ENCODE measurements at places on chromosomes 6 and 20.

- no peak for DNase-seq
Measured at GRCh38 chr6:41935685-41936072, 5.9 kb downstream of the CCND3 start.

DNA sequence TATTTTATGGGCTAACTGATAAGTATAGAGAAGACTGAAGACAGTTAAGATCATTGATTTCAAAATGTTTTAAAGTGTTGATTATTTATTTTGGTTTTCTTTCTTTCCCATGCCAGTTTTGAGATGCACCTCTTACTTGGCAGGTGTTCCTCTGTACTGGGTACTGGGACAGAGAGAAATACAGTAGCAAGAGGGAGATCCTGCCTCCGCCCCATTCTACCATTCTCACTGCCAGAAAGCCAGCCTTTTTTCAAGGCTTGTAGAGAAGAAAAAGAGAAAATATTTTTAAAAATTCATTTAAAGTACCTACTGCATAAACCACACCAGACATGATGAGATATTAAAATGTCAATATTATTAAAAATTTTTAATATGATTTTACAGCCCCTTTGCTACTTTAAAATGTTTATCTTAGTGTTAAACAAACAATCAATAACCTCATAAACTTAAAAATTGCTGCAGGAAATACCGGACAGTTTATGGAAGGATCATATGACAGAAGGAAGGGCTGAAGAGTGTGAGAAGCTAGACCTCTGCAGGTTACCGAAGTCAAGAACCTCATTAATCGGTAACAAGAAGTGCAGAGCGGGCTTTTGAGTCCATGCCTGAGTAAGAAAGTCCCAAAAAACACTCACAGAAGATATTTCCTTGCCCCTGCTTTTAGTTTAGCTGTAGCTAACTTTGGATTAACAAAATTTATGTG, 117.8 kb upstream of the ESR1 start:
- DNase-seq, result peak; percentile 32

DNA sequence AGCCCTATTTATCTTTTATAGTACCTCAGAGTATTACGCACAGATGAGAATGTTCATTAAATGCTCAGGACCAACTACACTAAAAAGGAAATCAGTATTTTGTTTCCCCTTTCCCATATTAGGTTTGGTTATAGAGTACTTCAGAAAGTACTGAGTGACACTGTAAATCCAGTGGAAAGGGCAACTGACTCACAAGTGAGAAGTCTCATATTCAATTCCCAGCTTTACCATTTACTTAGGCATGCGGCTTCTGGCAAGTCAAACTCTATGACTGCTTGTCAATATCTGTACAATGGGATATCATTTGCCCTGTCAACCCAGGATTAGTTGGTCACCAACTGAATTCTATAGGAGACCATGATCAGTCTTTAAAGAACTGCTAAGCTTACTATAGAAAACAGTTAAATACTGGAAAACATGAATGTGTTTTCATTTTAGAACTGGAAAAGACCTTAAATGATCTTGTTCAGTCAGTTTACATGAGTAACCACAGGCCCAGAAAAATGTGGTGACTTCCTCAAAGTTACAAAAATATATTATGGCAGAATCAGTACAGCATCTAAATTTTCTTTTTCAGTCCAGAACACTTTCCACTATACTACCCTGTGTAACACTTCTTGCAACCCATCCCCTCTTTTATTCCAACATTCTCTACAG, 3.6 kb downstream of the MAP3K7 start:
- DNase-seq, result no peak

- no peak for DNase-seq
Measured at GRCh38 chr6:142322504-142323198, 20.8 kb downstream of the ADGRG6 start.

DNA sequence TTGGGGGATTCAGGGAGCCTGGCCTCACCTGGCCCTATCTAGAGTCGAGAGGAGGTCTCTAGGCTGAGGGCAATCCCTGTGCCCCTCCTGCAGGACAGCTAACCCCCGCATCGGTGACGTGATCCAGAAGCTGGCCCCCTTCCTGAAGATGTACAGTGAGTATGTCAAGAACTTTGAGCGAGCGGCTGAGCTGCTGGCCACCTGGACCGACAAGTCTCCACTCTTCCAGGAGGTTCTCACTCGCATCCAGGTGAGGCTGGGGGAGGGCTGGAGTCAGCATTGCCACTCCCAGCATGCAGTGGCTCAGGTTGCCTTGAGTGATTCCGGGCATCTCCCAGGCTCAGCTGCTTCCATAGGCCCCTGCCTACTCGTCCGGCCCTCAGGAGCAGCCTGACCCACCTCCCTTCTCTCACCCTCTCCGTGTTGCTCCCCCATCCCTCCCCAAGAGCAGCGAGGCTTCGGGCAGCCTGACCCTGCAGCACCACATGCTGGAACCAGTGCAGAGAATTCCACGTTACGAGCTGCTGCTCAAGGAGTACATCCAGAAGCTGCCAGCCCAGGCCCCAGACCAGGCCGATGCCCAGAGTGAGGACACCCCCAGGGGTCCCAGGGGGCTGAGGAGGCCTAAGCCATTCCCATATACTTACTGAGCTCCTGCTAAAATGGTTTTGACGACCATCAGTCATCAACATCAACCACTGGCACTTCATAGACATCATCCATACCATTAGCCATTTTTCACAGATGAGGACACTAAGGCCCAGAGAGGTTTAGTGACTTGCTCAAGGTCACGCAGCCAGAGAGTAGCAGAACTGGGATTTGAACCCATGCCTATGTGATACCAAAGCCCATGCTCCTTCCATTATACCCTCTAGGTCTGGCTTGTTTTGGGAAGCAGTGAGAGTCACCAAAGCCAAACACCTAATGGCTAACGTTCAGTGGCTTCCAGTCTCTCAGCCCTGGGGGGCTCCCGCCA, 8.3 kb downstream of the FGD2 start:
- DNase-seq, result no peak
